DMS79 (cell line): ENCODE measurements at places on chromosomes 1 and 21.

DNA sequence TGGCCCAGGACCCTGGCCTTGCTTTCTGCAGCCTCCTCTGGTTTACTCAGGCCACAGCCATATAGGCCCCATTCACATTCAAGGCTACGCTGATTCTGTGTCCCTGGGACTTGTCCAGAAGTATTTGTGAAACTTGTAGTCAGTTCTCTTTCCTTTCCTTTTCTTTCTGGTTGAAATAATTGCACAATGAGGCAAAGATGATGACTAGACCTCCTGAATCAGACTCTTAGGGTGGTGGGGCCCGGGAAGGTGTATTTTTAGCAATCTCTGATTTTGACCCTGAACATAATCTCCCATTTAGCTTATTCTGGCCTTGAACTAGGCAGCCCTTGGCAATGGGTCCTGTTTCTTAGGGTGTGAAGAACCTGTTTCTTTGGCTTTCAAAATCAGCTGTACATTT, 39.9 kb downstream of the STUM start:
- DNase-seq, result no peak

GRCh38 chr1:159468321-159468720, 28.8 kb downstream of the OR10J1 start:
- DNase-seq, result no peak

- DNase-seq, result no peak
Measured at GRCh38 chr1:235068158-235069121, 60.2 kb downstream of the TOMM20 start.

DNA sequence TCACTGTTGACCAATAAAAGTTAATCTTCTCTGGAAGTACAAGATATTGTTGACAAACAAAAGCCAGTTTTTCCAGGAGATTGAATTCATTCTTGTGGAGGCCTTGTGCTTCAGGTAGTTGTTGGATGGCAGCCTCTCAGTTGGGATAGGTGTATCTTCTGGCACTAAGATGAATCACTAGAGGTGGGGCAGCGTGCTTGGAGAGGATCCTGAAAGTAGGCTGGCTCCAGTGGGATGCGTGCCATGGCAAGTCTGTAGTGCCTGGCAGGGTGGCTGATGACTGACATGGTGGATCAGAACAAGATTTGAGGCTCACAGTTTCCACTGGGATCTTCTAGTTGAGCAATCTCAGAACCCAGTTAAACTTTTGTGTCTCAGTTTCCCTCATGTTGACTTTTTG, 2.4 kb downstream of the VPS13D start:
- DNase-seq, result no peak

- DNase-seq, result no peak
Measured at GRCh38 chr1:56625819-56626440, 19.2 kb upstream of the PRKAA2 start.

GRCh38 chr1:54172614-54173599, 20.1 kb upstream of the CDCP2 start:
- no peak for DNase-seq

DNA sequence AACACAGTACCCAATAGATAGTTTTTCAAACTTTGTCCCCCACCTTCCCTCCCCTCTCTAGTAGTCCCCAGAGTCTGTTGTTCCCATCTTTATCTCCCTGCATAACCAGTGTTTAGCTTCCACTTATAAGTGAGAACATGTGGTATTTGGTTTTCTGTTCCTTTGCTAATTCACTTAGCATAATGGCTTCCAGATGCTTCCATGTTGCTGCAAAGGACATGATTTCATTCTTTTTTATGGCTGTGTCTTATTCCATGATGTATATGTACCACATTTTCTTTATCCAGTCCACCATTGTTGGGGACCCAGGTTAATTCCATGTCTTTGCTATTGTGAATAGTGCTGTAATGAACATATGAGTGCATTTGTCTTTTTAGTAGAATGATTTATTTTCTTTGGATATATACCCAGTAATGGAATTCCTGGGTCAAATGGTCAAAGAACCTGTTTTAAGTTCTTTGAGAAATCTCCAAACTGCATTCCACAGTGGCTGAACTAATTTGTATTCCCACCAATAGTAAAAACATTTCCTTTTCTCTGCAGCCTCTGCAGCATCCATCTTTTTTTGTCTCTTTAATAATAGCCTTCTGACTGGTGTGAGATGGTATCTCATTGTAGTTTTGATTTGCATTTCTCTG, 126.0 kb downstream of the AK5 start:
- no peak for DNase-seq

- DNase-seq, result no peak
Measured at GRCh38 chr1:87763483-87763882, 434.8 kb downstream of the LMO4 start.

DNA sequence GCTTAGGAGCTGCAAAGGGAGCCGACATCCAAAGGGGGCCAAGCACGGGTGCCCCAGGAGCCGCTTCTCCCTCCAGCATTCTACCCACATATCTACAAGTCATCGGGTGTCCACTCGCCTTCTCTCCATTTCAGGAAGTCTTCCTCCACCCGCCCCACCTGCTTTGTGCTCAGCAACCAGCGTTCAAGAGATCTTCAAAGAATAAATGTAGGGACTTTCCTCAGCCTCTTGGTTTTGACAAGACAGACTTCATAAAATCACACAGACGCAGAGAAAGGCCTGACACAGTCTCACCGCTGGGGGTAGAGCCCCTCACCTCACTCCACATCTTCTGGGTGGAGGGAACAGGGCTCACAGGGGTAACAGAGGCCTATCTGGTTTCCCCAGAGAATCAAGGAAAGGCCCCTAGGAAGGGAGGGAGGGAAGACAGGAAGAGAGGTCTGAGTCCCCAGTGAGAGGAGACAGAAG, 49.5 kb downstream of the SSBP3 start:
- no peak for DNase-seq

DNA sequence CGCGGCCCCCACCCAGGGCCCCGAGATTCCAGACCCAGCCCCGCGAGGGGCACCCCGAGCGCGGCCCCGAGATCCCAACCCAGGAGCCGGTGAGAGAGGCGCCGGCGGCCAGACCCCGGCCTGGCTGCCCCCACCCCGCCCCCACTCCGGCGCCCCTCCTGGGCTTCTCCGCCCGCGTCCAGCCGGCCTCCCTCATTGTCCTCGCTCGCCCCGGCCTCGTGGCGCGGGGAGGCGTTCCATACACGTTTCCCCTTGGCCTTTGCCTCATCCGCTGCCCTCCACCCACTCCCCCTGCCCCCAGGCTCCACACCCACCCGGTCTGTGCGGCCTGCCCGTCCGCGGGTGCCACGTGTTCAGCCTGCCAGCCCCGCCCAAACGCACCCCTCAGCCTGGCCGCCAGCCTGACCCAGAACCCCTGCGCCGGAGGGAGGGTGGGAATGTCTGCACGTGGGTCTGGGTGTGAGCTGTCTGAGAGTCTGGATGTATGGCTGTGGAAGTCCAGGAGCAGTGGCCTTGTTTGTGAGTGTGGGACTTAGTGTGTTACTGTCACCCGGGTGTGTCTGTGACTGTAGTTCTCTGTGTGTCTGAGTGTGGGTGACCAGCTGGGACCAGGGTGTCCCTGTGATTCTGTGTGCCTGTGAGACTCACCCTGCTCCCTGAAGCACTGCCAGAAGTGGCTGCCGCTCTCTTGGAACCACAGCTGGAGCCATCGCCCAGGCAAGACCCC, 681 bp downstream of the B4GALT2 start:
- no peak for DNase-seq

DNA sequence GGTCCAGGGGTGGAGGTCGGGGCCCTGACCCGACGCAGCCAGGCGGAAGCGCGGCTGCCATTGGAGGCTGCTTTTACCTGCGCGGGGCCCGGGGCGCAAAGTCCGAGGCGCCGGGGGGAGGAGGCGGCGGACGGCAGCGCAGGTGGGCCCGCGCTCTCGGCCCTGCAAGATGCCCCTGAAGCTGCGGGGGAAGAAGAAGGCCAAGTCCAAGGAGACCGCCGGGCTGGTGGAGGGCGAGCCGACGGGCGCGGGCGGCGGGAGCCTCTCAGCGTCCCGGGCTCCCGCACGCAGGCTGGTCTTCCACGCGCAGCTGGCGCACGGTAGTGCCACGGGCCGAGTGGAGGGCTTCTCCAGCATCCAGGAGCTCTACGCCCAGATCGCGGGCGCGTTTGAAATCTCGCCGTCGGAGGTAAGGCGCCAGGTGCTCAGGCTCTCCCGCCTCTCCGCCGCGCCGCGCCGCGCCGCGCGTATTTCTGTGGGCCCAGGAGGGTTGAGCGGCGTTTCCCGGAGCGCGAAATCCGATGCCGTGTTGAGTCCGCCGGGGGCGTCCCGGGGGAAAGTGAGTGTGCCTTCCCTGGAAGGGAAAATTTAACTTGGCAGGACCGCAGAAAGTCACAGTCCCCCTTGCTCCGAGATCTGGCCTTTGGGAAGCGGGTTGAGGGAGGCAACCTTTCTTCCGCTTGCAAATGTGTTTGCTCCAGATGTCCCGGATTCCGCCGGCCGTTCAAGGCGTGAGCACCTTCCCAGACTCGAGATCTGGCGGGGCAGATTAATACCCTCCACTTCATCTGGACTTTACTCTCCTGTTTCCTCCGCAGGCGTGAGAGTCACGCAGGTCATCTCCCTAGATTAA, at the start of gene GIPC2:
Gene GIPC2, plus strand, starts transcription at position 41 of the 853 bp plus-strand sequence. Its CDS starts 129 bp downstream, at position 170.
- peak; percentile 31 for DNase-seq

- DNase-seq, result no peak
Measured at GRCh38 chr21:43268804-43269186, 100.0 kb downstream of the CRYAA start.

DNA sequence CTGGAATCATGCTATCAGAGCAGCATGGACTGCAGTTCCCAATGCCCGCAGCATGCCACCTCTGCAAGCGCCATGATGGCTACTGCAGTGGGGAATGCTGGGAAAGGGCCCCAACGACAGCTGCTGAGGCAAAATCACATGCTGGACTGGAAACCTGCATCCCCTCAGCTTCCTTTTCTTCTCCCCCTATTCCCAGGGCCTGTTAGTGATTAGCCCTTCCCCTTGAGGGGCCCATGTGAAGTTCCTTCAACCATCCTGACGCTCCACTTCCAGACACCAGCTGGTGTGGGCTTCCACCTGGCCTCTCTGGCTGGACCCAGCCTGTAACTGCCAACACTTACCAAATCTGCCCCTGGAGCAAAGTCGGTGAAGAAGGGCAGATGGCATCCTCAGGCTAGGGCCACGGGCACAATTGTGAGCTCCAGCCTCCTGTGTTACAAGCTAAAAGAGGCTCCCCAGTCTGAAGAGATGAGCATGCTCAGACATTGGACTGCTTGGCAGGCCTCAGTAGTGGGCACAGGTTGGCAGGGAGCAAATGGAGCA, 22.1 kb upstream of the SDC3 start:
- no peak for DNase-seq

- DNase-seq, result no peak
Measured at GRCh38 chr1:3000671-3001470, 20.4 kb upstream of the ACTRT2 start.

DNA sequence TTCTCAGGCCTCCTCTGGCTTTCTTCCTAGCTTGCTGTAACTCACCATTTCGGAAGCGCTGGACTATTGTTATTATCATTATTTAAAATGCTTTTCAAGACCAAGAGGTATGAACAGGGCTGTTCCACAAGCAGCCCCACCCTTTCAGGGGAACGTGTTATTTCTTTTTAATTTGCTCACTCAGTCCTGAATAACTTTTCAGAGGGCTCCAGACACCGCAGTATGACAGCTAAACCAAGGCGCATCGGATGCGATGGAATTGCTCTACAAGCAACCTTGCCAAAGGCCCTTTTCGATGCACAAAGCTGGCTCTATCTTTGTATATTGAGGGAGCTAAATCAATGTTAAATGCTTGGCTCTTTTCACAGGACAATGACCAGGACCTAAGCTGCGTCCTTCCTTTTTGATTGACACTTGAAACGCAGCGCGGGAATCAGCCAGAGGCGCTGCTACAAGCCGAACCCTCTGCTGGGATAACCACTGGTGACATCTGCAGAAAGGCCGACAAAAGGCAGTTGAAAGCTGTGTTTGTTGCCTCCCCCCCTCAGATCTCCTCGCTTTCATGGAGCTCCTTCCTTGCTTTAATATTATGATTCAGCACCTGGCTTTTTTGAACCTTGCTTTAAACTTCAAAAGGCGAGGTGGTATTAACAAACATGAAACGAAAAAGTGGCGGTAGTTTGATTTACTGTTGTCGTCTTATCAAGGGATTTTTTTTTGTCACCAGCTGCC, 204.7 kb upstream of the PROX1 start:
- DNase-seq, result no peak

DNA sequence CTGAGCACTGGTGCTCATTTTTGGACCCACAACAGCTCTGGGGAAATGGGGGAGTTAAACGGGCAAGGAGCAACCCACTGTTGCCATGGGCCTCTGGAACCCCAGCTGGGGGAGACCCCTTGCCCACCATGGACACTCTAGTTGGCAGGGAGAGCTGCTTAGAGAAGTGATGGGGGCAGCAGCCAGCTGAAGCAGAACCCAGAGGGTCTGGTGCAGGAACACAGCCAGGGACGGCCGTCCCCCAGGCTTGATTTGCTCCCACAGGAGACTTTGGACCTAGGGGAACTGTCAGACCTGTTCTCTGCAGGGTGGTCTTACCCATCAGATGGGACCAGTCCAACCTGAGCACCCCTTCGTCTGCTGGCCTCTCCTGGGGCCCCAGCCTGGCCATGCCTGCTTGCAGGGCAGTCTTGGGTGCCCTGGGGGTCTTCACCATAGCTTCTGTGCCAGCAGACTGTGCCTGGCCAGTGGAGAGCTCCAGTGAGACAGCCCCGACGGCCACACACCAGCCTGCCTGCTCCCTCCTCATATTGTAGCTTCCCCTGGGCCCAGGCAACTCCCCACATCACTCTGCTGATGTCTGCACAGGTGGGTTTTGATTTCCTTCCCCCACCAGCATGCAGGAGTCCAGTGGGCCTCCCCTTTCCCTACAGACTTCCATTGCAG, 11.3 kb downstream of the SPATC1L start:
- no peak for DNase-seq
